ENCODE measurements at places on chromosomes 6 and 20.
A peak's percentile ranks its signal among the peaks of the same experiment; 100 is the strongest.

DNA sequence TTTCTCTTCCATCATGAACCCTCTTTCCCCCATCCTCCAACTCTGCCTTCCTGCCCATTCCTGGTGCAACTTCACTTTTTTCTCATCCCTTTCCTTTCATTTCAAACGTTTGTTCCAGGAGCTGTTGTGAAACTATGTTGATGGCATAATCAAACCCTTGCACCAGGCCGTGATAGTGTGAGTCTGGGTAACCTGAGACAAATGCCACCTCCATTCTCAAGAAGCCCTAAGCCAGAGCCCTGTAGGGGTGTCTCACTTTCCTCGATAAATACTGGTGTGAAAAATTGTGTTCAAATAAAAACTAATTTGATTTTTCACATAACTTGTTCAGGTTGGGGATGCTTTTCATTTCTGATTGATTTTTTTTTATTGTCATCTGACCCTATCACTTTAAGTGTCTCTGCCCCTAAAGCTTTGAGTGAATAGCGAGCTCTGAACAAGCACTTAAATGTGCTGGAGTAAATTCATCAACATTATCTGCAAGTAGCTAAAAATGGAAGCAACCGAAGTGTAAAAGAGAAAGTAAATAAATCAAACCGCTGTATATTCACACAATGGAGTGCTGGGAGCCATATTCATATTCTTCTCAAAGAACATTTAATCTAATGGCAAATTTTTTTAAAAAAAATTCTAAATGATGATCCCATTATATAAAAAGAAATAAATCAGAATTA is 303.1 kb upstream of the CDYL start:
- DNase-seq, result no peak

DNA sequence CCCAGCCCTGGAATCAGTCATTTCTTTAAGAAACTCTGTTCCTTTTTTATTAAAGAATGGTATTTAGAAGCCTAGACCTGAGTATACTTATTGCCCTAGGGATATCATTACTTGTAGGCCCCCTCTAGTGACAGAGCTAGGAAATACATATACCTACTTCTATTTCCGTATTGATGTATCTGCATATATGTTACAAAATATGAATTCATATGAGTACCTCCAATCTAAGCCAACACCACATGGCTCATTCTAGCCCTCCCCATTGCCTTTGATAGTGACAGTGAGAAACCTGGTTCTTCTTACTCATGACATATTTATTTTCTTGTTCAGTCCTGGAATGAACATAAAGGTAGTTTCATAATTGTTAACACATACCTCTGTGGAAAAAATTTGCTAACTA is 137.2 kb downstream of the FARS2 start:
- peak; percentile 20 for DNase-seq

DNA sequence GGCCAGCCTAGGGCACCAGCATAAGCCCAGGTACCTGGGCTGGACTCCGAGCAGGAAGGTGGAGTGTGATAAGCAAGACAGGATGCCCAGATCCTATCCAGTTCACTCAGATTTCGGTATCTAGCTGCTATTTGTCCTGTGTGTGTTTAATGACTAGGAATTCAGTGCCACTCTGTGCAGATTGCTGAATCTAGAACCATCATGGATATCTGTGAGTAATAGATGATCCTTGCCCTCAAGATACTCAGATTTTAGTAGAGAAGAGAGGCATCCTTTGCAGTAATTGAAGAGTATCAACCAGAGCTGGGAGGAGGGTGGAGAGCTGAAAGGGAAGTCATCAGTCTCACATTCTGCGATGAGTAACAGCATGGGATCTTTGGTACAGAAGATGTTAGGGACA is 155.0 kb upstream of the ARID1B start:
- DNase-seq, result no peak

DNA sequence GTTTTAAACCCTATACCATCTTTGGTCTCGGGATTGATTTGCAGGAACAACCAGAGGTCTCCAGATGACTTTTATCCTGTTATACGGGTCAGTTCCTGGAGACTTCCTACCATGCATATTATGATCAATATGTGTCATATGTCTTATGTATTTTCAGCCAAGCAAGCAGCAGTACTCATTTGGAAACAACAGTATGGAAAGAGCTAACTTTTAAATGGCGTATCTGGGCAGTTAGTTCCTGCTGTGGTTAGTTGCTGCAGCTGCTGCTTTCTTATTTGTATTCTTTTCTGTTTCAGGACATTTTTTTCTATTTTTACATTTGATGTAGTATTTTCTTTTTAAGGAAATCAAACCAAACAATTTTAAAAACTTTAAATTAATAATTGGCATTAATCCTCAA is 207.5 kb downstream of the MANEA start:
- no peak for DNase-seq

GRCh38 chr6:36224918-36225461 is 28.4 kb downstream of the BRPF3 start:
- DNase-seq, result no peak

DNA sequence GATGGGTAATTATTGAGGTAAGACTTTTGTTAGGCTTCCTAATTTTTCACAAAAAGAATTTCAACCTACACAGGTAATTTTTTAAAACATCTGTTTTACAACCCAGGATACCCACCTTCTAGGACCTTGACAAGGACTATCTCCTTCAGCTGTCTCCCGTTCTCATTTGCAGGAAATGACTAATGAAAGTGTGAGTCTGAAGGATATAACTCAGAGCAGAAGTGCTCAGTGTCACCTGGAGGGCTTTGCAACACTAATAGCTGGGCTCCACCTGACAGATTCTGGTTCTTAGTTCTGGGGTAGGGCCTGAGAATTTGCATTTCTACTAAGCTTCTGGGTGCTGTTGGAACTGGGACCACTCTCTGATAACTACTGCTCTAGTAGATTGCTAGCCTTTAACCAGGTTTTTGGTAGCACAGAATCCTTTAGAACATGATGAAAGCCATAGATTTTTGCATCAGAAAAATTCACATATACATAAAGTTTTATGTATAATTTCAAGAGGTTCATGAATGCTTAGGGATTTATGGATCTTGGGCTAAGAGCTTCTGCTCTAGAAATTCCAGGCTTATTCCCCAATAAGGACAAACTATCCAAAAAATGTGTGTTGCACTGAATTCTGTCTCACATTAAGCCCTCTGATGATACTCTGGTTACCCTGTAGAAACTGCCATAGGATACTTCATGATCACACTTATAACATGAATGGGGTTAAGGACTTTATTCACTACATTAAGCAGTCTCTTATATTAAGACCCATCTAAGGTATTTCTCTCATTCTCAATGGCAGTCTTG is 30.3 kb downstream of the AK9 start:
- DNase-seq, result no peak

DNA sequence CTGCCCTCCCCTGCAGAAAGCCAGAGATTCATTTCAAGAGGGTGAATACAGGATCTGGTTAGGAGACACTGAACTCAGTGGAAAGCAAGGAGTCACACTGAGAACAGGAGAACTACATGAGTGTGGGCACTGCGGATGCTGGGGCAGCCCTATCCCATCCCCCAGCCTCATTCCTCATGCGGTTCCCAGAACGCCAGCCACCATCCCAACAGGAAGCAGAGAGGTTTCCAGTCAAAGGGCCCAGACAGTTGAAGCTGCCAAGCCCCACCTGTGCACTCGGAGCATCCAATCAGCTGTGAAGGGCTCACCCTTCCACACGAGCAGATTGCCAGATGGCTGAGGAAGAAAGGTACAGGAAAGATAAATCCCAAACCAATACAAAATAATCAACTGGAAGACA is 50.7 kb upstream of the PRND start:
- no peak for DNase-seq

DNA sequence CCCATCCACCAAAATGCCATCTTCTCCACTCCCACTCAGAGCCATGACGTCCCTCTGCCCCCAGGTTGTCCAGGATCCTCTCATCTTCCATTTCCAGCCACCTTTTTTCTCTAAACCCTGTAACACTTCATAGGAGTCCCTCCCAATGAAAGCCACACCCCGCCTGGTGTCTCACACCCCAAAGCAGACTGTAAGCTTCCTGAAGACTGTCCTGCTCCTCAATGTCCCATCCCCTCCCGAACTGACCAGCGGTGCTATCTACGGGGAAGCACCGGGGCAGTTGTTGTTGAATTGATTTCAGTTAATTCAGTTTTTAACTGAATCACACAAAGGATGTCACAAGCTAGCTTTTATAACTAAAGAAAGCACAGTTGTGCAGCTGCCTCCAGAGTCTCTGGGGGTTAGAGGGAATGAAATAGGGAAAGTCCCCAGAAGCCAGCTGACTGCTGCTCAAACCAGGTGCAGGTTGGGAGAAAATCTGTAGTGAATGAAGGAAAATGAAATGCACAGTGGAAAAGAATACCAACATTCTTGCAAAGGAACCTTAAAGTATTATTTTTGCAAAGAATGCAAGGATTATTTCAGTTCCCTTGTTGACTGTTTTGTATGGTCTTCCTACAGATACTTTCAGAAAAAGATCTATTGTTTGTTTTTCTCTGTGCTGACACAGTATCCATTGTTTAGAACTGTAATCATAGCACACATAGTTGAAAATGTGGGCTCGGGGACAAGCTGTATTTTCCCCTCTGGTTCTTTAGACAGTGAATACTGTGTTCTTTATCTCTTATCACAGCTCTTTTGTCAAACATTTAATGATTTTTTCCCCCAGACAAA is 222.6 kb upstream of the QKI start:
- DNase-seq, result peak; percentile 31

- no peak for DNase-seq
Measured at GRCh38 chr6:115945812-115946211, 114.9 kb downstream of the FRK start.

Data from NCI-H146 (cell line).